Inflammatory macrophage treated with lipopolysaccharide for 1 hour (primary cell): ENCODE measurements at places on chromosomes 1 and 21.

- DNase-seq, result no peak
Observed at GRCh38 chr1:117809764-117810163, 119.7 kb downstream of the GDAP2 start.

DNA sequence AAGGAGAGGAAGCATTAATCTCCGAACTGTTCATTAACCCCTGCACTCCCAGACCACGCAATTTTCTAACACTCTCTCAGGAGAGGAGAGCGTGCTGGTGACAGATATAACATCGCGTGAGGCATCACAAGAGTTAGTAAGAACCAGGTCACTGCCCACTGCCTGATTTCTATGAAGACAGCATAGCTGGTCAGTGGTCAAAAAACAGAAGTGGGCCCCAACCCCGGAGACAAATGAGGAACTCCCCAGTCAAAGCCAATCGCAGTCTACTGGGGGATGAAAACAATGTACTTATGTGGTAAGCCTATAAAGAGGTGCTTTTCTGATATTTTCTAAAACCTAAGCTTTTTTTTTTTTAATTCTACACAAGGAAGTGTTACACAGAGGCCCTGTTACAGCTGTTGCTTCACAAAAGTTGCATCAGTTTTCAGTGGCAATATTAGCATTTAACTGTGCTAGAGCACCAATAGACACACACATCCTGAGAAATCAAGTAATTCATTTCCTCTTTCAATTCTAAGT is 231.8 kb upstream of the IRF2BP2 start:
- DNase-seq, result peak; percentile 96

DNA sequence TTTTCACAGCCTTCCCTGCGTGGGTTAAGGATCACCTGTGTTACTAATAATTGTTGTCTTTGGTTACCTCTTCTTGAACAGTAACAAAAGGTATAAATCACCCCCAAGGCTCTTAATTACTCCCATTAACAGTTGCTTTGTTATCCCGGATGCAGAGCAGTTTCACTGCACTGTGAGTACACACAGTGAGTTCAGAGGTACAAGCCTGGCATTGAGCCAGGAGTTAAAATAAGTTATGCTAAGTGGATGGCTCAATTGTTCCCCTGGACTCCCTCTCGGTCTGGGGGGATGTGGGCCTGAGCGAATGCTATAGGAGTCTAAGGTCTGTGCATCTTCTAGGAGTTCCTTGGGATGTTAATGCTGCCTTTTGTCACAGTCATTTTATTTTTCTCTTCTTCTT is 258.3 kb downstream of the ATG4C start:
- DNase-seq, result no peak

DNA sequence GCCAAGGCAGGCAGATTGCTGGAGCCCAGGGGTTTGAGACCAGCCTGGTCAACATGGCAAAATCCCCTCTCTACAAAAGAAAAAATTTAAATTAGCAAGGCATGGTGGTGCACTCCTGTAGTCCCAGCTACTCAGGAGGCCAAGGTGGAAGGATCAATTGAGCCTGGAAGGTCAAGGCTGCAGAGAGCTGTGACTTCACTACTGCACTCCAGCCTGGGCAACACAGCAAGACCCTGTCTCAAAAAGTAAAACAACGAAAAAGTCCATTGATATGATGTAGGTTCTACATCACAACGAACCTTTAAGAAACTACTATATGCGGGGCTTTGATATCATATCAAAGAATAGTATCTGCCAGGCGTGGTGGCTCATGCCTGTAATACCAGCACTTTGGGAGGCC is 20.9 kb downstream of the PTAFR start:
- no peak for DNase-seq

DNA sequence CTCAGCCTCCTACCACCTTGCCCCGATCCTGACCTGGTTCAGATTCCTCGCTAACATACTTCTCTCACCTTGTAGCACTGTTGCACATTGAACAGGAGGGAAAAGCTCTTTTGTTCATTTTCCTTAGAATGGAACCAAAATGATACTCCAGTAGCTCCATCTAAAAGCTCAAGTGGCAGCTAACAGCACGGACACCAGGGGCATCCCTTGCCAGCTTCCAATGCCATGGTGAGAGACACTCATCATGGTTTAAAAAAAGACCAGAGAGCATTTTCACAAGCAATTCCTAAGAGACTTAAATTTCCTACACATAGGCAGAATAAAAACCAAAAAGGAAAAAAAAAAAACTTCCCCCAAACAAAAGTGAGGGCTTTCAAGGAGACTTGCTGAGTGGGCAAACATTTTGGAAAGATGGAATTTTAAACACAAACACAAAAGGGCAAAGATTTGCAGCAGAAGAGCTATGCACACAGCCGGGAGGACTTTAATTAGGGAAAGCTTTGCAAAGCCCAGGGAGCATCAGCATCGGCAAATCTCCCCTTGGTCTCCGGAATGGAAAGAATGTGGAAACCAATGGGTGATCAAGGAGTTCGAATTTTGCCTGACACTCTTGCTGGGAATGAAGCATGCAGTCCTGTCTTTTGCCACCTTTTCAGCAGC is 84.3 kb downstream of the CAPZB start:
- no peak for DNase-seq

GRCh38 chr1:215114154-215114933 is 31.8 kb downstream of the KCNK2 start:
- DNase-seq, result no peak

DNA sequence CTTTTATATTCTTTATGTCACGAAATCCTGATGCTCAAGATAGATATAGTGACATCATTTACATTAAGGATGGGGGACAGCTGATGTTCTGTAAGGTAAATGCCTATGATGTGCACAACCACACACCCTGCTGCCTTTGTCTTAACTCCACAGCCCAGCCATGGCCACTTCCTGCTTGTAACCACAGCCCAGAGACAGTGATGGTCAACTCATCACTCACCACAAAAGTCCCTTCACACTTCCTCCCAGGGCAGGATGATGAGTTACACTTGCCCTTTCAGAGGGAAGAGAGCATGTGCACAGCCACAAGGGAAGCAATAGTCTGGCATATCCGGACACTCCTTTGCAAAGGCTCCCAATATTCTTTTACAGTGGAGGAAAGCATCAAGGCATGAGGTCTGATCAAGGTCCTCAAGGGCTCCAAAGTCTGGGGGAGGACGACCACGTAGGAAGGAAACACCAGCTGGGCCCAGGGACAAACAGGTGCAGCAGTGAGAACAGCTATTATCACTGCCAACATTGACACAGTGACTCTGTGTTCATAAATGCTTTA is 53.8 kb downstream of the PLPP3 start:
- DNase-seq, result peak; percentile 90
